Esophagus mucosa (tissue), 1 donor: ENCODE measurements at places on chromosomes 6 and 20.

DNA sequence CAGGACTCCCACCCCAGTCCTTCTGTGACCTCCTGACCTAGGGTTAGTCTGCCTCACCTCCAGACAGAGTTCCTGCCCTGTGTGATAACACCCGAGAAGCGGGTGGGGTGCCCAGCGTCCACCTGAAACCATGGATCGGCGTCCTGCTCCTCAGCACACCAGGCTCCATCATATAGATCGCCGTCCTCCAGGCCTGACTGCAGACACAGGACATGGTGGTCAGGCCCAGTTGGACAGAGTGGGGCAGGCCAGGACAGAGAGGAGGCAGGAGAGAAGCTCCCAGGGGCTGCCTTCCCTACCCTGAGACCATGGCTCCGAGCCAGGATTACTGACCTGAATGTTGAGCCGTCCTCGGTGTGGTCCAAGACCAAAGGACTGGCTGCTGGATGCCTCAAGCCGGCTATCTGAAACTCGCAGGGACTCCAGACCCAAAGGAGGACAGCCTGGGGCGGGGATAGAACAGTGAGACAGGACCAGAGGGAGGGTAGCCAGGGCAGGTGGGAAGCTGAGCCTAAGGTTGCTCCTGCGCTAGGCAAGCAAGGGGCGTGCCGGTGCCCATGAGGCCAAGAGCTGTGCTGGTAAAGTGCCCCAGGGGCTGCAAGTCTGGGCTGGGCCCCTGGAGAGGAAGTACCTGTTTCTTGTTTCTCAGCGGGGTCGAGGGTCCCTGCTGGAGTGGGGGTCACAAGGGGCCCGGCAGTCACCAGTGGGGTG lies 2.2 kb downstream of the CPXM1 start:
- no peak for ATAC-seq

DNA sequence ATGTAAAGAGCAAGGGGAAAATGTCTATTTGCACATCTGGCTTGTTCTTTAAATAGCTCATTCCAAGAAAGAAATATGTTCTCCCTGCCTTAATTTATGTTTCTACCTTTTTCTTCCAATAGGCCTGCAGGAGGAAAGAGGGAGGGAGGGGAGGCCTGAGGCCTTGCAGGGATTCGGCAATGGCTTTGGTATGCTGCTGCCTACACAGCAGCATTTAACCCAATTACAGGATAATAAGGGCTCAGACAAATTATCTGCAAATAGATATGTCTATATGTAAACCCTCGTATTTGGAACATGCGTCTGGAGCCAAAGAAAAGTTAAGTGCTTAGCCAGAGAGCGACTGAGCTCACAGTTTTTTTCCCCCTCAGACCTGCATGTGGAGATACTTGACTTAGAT lies 277.2 kb downstream of the CDC5L start:
- no peak for ATAC-seq

- peak; percentile 80 for ATAC-seq
Observed at GRCh38 chr20:47272893-47273590, 83.5 kb downstream of the ZMYND8 start.

- no peak for ATAC-seq
Observed at GRCh38 chr6:143301188-143301587, 149.3 kb downstream of the ADAT2 start.

DNA sequence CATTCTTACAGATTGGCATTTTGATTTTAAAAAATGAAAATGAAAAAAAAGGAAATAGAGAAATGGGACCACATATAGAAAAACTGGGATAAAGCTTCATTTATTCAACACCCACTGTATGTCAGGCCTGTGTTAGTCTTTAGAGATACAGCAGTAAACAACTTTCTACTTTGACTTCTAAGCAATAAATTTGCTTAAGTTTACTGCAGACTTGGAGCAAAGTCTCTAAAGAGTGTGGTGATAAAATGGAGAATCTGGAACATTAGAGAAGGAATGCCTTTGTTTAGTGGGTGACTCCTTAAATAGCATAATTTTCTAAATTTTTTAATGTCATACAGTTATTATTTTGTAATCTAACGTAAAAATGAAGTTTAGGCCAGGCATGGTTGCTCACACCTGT lies 80.7 kb upstream of the CNKSR3 start:
- no peak for ATAC-seq

DNA sequence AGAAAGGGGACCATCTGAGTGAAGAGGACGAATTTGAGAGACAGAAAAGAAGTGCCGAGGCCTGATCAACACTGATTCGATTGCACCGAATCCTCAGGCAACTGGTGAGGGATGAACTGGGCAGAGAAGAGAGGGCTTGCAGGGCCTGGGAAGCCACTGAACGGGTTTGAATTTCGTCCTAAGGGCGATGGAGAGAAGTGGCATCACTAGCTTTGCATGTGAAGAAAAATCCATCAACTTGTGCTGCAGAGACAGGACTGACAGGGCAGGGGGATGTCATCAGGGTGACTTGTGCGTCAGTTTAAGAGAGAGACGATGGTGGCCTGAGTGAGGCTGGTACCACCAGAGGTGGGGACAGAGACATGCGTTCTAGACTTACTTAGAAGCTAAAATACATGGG lies 73.7 kb upstream of the SLC22A23 start:
- ATAC-seq: no peak

DNA sequence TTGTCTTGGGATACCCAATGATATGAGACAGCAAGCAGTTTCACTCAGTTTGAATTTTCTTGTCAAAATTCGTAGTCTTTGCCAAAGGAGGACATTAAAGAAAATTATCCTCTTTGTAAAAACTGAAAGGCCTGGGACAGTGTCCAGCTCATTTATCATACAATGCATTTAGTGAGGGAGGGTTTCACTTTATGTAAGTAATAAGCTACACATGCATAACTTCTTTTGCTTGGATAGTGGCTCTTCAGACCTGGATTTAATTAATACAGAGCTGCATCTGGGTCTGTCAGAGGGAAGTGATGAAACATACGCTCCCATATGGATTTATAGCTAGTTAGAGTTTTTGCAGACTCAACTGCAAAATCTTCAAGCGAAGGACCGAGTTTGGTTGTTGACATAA lies 175.6 kb downstream of the PHACTR1 start:
- ATAC-seq: no peak
